ENCODE measurements at places on chromosomes 16 and 17. TPM values are rescaled to one million over a fixed set of nuclear protein-coding genes. Genes with fewer than 3 reads are reported as not detected.

The CES5A gene
- not detected for total RNA-seq

The TMEM235 gene
- not detected for total RNA-seq

The ANKRD40CL gene
- total RNA-seq: not detected

The ANKFY1 gene
- 27.5 TPM for total RNA-seq

The CCL17 gene
- total RNA-seq: not detected

The EVPLL gene
- not detected for total RNA-seq

The CMIP gene
- 82.7 TPM for total RNA-seq

All from A549 treated with CORT108297 at 1 μM for 4 hours (cell line).